ENCODE measurements at places on chromosomes 13 and 19.

GRCh38 chr19:33273881-33274662, 28.3 kb downstream of the CEBPA start:
- peak; percentile 33 for DNase-seq

DNA sequence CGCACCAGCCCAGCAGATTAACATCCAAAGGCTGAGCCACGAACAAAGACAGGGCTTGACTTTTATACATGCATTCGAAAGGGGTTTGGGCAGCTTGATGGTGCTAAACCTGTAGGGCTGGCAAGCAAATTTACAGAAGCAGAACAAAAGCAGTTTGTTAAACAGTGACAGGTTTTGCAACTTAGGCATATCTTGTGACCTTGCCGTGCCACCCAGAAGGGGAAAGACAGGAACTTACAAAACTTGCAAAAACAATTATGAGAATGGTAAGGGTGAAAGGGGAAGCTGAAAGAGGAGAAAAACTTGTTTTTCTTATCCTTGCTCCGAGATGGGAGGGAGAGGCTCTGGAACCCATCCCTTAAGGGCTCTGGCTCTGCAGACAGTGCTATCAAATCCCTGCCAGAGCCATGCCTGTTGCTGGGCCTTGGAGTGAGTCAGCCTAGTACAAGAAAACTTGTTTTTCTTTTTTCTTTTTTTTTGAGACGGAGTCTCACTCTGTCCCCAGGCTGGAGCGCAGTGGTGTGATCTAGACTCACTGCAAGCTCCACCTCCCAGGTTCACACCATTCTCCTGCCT, 1325.2 kb upstream of the PRR20A start:
- DNase-seq: no peak

DNA sequence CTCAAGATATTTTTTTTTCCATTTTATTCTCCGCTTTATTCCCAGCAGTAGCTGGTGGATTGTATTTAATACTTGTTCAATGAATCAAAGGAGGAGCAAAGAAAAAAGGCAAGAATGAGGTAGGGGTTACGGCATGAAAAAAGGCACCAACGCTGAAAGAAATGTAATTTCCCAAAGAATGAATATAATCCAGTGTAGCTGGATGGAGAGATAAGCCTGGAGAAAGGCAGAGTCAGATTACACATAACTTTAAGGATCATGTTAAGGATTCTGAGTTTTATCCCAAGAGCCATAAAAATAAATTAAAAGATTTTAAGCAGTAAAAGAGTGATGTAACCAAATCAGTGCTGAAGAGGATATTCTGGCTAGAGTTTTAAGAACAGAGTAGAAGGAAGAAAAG, 67.7 kb downstream of the RBM26 start:
- DNase-seq: no peak

DNA sequence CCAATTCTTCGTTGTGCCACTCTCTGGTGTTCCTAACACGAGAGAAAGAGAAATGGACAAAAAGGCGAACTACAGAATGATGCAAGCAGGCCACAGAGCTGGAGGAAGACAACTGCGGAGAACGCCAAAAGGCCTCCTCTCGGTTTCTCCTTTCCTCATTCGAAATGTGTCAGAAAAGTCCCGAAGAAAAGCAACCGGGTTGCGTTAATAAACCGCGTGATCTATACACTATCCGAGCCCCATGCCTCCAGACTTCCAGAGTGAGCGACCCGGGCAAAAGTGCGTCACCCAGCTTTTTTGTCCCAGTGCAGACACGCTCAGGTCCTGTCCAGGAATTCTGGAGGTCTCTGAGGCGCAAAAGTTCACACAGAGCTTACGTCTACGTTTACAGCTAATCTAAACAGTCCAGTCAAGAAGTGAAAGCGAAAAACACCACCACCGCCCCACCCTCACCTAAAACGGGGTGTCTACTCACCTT, 413 bp downstream of the N4BP2L2 start:
- no peak for DNase-seq

- no peak for DNase-seq
These were observed 1.7 kb upstream of the PCDH17 start for GRCh38 chr13:57629821-57630235.

DNA sequence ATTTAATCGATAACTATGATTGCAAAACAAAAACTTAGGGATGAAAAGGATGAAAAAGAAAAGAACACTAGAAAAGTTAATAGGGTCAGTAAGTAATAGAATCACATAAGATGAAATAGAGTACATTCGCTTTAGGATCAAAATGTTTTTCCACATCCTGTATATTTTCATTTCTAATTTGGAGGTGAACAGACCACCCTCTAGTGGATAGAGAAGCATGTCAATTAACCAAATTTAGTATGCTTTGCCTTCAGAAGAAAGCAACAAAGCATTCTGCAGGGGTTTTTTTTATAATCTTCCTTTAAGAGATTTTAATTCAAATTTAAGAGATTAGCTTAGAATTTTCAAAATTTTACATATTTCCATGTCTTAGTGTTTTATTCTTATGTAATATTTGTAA, 611.0 kb upstream of the SGCG start:
- no peak for DNase-seq

GRCh38 chr19:49987159-49987698, 26.3 kb upstream of the SIGLEC11 start:
- DNase-seq: peak; percentile 64

GRCh38 chr19:33868076-33868735, 71.5 kb downstream of the KCTD15 start:
- DNase-seq: no peak

GRCh38 chr19:39167461-39168257, 29.1 kb upstream of the NCCRP1 start:
- DNase-seq: no peak

DNA sequence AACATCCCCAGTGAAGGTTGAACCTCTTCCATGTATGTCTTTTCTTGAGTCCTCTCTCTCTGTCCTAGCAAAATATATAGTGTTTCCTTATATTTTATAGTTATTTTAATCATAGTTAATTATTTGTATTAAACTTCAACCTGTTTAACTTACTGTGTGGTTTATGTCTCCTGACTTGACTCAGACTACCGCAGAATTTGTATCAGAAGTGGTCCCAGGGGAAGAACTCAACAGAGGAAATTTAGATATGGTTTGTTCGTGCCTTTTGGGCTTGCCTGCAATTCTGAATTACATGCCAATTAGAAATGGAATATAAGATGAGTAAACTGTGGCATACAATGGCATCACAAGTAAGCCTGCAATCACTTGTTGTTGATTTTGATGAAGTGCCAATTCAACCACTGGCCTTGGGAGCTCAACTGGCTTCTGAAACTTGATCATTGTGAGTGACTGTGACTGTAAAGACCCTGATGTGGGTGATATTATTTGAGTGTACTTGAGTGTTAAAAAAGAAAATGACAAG, 1459.5 kb upstream of the PCDH20 start:
- DNase-seq: no peak

GRCh38 chr13:34822650-34823049, 119.4 kb upstream of the NBEA start:
- no peak for DNase-seq

GRCh38 chr13:51590971-51591627, 6.8 kb downstream of the WDFY2 start:
- DNase-seq: no peak

- no peak for DNase-seq
These were observed 12.4 kb upstream of the AKAP11 start for GRCh38 chr13:42259515-42259914.

DNA sequence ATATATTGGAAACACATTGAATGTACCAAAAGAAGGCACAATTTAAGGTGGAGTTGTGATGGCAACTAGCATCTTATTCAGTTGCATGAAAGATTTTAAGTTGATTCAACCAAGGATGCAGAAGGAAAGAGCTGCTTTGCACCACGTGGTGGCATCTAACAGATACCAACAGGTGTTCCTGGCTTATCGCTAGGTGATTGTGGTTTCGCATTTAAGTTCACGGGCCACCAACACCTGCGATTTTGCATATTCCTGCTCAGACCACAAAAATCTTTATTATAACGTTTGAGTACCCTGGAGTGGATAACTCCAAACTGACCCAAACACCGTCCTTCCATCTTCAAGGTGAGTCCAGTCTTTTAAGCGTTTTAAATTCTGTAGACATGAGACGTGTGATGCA, 45.3 kb downstream of the RGCC start:
- DNase-seq: no peak

- DNase-seq: no peak
These were observed 344.5 kb downstream of the KCNRG start for GRCh38 chr13:50359779-50360178.

GRCh38 chr19:3269916-3270671, 45.6 kb downstream of the CELF5 start:
- DNase-seq: no peak

GRCh38 chr19:7534531-7535046, 928 bp upstream of the PNPLA6 start:
- no peak for DNase-seq

DNA sequence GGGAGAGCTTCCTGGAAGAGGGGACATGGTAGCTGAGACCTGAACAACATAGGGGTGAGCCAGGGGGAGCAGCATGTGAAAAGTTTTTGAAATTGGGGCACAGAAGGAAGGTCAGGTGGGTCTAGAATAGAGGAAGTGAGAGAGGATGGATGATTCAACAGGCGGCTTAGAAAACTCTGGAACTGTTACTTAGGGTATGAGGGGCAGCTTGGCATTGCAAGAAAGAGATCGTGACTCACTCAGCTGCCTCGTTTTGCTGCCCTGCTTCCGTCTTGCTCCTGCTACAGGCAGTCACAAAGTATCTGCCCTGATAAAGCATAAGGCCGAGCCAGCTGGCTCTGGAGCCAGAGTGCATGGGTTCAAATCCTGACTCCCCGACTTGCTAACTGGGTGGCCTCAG, 1.3 kb upstream of the CEACAM20 start:
- no peak for DNase-seq

DNA sequence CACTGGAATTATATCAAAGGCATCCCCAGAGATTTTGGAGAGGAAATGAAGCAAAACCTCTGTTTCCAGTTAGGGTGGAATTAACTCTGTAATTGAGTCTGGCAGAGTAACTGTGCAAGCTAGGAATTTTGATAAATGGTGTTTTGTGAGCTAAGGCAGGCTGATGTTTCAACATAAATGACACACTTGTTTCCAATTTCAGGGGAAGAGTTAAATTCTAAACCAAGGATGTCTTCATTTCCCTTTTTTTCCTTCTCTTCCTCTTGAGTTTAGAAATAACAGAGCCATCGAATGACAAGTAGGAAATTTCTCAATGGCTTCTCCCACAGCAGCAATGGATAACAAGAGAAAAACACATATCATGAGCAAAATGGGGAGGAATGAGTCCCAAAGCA, 131.2 kb downstream of the IRS2 start:
- no peak for DNase-seq

DNA sequence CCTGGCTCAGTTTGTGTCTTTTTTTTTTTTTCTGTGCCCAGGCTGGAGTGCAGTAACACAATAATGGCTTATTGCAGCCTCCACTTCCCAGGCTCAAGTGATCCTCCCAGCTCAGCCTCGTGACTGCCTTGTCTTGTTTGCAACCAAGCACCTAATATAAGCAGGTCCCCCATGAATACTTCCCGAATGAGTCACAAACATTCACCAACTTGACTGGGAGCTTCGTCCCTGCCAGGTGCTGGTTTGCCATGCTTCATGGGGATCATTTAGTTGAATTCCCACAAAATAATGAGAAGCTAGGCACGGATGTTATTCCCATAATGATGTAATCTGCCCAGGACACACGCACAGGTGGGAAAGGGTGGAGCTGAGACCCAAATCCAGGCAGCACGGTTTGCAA, 176.5 kb downstream of the CACNA1A start:
- no peak for DNase-seq

- no peak for DNase-seq
These were observed 298.3 kb downstream of the DIAPH3 start for GRCh38 chr13:59865398-59865797.

DNA sequence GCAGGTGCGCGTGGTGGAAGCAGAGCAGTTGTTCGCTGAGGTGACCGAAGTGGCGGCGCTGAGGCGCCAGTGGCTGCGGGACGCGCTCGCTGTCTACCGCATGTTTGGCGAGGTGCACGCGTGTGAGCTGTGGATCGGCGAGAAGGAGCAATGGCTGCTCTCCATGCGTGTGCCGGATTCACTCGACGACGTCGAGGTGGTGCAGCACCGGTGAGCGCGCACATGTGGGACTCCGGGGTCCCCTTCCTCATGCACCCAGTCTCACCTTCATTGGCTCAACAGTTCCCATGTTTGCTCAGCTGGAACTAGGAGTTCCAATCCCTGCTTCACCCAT, 46.5 kb downstream of the SPTBN4 start:
- no peak for DNase-seq

- DNase-seq: peak; percentile 62
These were observed 22.4 kb upstream of the FEM1A start for GRCh38 chr19:4768934-4769777.

GRCh38 chr19:14814982-14815652, 19.9 kb downstream of the OR7A5 start:
- no peak for DNase-seq

GRCh38 chr13:114130837-114131582, 1.4 kb downstream of the RASA3 start:
- peak; percentile 35 for DNase-seq

GRCh38 chr13:65914716-65915115, 1315.4 kb downstream of the PCDH9 start:
- no peak for DNase-seq

- DNase-seq: no peak
These were observed 1.4 kb upstream of the GPR183 start for GRCh38 chr13:99308471-99309087.

DNA sequence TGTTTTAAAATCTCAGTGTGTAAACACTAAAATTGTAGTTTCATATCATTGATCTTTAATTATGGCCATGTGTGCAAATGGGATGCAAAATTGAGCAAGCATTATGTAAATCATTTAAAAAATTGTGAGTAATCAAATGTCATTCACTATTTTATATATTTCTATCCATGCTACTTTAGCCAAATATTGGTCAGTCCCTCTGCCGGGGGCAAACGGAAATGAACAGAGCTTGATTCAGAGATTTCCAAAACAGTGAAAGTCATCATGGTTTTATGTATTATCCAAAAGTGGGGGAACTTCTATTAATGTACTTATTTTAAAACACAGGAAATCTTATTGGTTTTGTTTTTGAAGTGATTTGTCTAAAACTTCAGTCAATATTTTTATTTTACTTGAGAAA, 219.1 kb downstream of the IRS2 start:
- DNase-seq: no peak

DNA sequence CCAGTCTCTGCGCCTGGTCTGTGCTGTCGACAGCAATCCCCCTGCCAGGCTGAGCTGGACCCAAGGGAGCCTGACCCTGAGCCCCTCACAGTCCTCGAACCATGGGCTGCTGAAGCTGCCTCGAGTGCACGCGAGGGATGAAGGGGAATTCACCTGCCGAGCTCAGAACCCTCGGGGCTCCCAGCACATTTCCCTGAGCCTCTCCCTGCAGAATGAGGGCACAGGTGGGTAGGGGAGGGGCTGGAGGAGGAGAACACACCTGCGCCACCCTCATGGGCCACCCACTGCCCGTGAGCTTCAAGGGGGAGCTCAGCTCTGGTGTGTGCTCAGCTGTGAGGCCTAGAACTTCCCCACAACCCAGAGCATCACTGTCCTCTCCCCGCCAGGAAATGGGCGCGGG, 38.6 kb upstream of the CD33 start:
- no peak for DNase-seq

GRCh38 chr19:17784201-17785008, 10.5 kb upstream of the B3GNT3 start:
- peak; percentile 67 for DNase-seq

Measured in activated CD4-positive, alpha-beta T cell treated with anti-CD3 and anti-CD28 coated beads, Interleukin-2, amount 50 U/mL, for 4 hours (primary cell).